ENCODE measurements at places on chromosomes 3 and 15.

DNA sequence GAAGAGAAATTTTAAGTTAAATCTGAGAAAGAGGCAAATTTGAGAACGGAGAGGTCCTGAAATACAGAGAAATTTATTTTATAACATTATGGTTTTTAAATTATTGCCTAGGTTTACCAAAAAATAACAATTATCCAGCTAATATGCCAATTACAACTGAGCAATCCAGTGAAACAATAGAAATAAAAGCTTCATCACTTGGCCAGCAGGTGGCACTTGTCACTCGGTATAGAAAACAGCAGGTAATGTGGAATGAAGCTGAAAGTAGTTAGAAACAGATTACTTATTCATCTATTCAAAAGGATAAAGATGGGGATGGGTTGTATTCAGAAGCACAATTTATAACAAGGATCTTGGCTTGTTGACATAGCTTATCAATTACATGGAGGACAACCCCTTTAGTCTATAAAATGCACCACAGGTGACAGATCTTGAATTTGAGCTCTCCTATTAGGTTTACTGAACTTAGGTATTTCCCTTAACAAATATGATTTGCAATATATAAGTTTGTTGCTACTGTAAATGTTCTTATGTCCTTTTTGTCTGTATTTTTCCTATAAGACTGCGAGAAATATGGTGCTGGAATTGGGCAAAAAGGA, 70.1 kb upstream of the GUCA1C start:
- DNase-seq, result no peak

DNA sequence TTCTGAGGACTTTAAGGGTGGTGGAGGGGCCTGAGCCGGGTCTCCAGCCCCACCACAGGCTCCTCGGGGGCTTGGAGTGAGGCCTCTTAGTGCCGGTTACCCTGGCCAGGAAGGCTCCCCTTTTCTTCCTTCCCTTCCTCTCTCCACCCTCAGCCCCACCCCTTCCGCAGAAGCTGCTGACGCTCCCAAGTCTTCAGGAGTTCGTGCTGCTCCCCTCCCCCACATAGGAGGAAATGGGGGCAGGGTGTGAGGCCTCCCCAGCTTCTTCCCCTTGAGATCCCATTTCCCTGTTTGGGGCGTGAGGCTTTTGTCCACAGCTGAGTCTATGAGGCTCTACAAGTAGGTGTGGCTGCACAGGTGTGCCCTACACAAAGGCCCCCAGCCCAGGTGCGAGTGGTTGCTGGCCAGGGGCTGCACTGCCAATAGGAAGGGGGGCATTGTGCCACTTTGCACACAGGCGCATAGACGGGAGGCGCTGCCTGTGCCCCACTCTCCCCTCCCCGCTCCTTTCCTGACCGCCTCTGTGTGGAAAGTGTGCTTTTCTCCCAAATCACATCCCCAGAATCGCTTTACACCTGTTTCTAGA, 915 bp upstream of the CALML4 start:
- no peak for DNase-seq

- DNase-seq, result no peak
Measured at GRCh38 chr3:29186982-29187725, 93.7 kb upstream of the RBMS3 start.

DNA sequence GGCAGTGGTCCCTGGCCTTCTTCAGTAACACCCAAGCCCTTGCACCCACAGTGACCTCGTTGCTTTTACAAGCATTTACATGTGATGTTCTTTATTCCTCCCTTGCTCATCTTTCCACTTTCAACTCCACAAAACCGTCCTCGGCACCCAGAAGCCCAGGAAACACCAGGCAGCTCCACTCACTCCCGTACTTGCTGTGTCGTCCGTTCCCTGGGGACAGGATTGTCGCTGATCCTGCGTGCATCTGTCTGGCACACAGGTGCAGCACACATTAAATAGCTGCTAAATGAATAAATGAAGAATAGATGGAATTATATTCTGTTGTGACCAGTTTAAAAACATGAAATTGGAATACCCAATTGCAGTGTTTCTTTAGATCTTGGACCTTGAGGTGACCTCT, 119.6 kb downstream of the PGPEP1L start:
- DNase-seq, result no peak

- no peak for DNase-seq
Measured at GRCh38 chr3:124492824-124493223, 237.4 kb upstream of the UMPS start.
